ENCODE measurements at places on chromosomes 12 and 14.
A peak's percentile ranks its signal among the peaks of the same experiment; 100 is the strongest.

DNA sequence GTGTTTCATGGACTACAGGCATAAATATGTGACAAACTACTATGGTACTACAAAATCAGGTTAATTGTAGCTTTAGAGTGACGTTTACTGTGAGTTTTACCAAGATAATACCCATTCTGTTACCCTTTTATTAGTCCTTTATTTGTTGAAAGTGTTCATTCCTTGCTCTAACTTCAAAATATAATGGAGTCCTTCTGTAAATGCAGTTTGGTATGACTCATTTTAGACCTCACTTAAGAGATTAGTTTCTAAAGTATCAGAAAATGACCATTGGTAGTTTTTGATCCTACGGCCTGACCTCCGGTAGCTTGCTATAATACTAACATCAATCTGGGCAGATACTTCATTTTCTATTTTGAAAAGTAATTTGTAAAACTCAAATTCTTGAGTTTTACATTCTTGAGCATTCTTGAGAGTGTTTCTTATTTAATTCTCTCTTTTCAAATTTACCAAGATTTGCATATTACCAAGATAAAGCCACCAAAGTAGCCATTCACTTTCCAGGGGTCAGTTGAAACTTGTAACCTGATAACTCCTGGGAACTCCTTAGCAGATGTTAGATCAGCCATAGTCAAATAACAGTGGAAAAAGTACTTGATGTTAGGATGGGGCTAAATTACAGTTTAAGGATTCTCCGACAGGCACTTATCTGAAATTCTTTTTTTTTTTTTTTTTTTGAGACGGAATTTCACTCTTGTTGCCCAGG is 4.2 kb downstream of the HSPA2 start:
- peak; percentile 40 for DNase-seq

DNA sequence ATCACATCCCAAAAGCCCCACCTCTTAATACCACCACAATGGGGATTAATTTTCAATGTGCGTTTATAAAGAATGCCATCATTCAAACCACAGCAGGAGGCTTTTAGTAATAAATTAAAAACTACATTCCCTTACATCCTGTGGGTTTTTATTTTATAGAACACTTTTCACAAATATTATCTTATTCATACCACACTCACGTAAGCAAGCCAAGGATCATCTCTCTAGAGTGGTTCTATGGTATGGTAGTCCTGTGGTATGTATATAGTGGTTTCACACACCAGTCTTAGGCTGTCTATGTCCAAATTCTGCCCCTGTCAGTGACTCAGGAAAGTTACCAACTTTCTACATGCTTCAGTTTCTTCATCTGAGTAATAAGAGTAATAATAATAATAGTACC is 100.2 kb downstream of the GALC start:
- DNase-seq, result no peak

- DNase-seq, result peak; percentile 13
Measured at GRCh38 chr12:79351251-79351650, 339.5 kb downstream of the PAWR start.

- no peak for DNase-seq
Measured at GRCh38 chr14:53501361-53502211, 348.5 kb upstream of the DDHD1 start.

DNA sequence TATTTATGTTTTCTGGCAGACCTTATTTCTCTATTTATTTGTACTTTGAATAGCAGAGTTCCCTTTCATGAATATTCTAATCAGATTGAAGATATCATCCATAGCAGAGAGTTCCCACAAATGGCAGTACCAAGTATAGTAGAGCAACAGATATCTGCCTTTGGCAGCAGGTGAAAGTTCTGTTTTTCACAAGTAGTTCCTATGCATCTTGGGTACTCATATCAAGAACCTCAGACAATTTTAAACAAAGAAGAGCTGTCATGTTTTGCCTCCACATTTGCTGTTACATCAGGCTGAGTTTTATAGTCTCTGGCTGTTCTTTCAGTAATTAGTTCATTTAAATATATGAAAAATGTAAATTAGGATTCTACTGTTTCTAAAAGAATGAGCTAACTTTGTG is 252.0 kb downstream of the KCNC2 start:
- no peak for DNase-seq

- peak; percentile 47 for DNase-seq
Measured at GRCh38 chr12:66269757-66270383, 32.4 kb upstream of the HELB start.

DNA sequence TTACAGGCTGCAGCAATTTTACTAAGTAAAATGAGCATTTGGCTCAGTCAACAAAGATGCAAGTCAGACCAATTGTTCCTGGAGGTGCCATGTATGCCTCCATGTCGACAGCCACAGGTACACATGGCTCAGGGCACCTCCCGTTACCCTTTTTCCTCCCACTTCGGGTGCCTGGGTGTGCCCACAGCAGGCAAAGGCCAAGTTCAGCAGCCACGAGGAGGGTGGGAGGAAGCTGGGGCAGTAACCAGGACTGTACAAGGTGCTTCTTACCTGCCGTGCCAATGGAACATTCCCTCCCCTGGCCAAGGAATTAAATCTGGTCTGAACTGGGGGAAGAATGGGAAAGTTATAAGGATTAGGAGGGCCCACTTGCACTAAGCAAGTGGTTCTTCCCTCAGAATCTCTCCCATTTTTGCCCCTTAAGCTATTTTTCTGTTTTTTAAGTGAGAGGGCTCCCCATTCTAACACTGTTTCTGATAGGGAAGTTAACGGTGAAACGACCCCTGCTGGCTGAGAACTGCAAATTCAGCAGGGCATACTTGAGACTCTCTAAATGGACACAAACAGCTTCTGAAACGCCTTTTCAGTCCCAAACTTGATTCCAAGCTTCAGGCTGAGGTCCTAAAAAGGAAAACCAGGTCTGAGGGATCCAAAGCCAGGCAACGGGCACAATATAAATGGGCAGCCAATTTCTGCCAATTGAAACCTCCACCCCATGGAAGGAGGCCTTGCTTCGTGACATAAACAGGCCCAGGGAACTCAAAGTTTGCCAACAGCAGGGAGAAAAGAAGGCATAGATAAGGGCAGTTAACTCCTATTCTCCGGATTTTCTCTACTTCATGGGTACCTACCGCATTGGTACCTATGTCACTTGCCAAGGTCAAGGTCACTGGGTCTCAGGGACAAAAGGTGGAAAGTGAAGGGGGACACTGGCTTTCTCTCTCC is 24.8 kb downstream of the CLECL1 start:
- peak; percentile 20 for DNase-seq

GRCh38 chr12:89085421-89085820 is 266.9 kb downstream of the DUSP6 start:
- DNase-seq, result no peak

DNA sequence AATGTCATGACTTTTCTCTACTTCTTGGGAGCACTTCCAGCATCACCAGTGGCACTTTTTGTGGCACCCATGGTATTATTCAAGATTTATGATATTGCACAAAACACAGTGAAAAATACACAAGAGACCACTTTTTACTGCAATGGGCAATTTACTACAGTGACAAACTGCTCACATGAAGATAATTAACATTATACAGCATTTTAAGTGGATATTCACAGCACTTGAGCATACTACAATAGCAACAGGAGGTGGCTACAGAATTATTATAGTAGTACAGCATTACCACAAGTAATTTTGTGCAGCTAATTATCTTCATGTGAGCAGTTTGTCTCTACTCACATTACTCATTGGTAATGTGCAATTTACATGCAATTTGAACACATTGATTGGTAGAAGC is 18.3 kb downstream of the IL26 start:
- DNase-seq, result peak; percentile 51

DNA sequence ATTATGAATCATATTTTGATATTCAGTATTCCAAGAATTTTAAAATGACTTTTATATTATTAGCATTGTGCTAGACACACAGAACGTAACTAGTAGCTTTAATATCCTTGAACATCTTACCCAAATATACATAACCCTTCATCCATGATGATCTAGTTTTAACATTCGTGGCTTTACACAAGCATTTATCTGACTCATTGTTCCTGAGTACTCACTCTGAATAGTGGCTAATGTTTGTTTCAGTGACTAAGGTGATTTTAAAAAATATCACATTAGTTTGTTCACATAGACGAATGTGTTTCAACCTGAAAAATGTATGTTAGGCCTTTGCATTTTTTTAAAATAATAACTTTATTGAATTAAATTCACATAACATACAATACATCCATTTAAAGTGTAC is 80.0 kb upstream of the PTPRQ start:
- DNase-seq, result no peak

DNA sequence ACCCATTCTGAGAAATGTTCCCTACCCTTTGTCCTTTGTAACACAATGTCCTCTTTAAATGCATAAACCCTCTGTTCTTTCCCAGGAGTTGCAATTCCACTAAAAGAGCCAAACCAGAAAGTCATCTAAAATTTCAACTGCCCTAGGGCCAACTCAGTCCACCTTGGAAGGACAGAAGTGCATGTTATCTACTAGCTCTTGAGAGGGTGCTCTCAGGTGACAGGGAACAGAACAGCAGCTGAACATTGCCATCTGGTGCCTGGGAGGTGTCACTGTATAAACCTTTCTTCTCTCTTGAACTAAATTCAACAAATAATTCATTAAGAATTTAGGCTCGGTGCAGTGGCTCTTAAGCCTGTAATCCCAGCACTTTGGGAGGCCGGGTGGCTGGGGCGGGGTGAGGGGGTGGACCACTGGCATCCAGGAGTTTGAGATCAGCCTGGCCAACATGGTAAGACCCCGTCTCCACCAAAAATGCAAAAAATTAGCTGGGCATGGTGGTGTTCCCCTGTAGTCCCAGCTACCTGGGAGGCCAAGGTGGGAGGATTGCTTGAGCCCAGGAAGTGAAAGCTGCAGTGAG is 10.3 kb upstream of the FERMT2 start:
- peak; percentile 85 for DNase-seq

DNA sequence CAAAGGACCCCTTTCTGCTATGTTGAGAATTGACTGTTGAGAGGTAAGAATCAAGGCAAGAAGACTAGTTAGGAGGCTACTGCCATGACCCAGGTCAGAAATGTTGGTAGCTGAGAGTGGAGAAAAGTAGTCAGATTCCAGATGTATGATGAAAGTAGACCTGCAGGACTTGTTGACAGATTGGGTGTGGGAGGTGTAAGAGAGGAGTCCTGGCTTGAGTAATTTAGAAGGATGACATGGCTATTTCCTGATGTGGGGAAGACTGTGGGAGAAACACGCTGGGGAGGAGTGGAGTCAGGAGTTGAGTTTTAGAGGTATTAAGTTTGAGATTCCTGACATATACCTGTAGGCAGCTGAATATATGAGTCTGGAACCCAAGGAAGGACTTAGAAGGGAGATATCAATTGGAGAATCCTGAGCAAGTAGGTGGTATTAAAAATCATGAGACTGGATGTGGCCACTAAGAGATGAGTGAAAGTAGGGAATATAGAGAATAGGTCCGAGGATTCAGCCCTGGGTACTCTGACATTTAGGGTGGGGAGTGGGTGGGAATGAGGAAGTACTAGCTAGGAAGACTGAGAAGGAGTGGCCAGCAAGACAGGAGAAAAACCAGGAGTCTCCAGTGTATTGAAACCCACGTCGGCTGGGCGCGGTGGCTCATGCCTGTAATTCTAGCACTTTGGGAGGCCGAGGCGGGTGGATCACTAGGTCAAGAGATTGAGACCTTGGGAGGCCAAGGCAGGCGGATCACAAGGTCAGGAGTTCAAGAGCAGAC is 12.6 kb upstream of the DDX47 start:
- no peak for DNase-seq

- DNase-seq, result no peak
Measured at GRCh38 chr12:95643256-95643655, 92.0 kb upstream of the USP44 start.

DNA sequence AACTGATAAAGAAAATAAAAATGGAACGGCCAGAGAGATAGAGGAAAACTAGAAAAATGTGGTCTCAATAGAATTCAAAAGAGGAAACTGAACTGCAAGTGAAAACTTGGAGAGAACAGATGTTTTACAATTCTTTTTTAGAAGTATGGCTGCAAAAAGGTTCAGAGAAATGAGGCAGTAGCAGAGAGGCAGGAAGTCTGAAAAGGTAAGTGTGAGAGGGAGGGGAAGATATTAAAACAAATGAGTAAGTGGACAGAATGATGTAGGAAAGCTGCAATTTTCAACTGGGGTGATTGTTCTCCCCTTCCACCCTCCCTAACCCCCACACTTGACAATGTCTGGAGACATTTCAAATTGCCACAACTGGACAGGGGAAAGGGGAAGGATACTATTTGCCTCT is 12.9 kb downstream of the BTBD7 start:
- no peak for DNase-seq

DNA sequence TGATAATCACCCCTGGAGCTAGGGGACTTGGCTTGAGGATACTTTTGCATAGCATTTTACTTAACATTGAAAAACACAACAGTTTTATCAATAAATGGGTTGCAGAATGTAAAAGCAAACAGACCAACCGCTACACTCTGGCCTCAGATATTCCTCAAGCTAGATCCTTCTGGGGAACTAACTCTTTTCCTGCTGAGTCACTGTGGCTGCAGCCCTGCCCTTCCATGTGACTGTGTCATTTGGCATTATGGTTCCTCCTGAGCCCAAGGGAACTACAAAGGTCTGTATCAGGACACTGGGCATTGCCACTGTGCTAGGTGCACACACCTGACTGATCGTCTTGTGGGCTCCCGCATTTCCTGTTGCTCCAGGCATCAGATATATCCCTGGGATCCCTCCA is 56.6 kb downstream of the TTC9 start:
- no peak for DNase-seq

- no peak for DNase-seq
Measured at GRCh38 chr12:104649921-104650320, 193.2 kb downstream of the CHST11 start.
